ENCODE measurements at places on chromosomes 3 and 15. TPM values are rescaled to one million over a fixed set of nuclear protein-coding genes. Genes with fewer than 3 reads are reported as not detected.

DNA sequence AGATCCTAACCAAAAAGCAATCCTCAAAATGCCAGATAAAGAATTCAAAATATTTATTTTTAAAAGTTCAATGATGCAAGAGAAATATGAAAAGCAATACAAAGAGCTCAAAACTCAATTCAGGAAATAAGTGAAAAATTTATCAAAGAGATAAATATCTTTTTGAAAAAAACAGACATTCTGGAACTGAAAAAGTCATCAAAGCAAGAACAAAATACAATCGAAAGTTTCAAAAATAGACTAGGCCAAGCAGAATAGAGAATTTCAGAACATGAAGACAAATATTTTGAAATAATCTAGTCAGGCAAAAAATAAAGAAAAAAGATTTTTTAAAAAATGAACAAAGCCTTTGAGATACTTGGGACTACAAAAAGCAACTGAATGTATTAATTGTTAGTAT is 83.4 kb upstream of the STT3B start:
- no peaks in the 10 kb centered on the region for H3K36me3 ChIP-seq
- DNase-seq = no peak
- no peak overlapping the region for H3K4me3 ChIP-seq
- no peak overlapping the region for H3K27ac ChIP-seq
- H3K4me1 ChIP-seq = no peaks in the 10 kb centered on the region
- H3K27me3 ChIP-seq = no peaks in the 10 kb centered on the region

- DNase-seq = no peak
- H3K36me3 ChIP-seq = no peaks in the 10 kb centered on the region
- no peaks in the 10 kb centered on the region for H3K4me1 ChIP-seq
- H3K27me3 ChIP-seq = no peaks in the 10 kb centered on the region
- H3K4me3 ChIP-seq = no peak overlapping the region
- H3K27ac ChIP-seq = no peak overlapping the region
These were observed 68.6 kb downstream of the FHIT start for GRCh38 chr3:61182662-61183061.

- no peaks in the 10 kb centered on the region for H3K36me3 ChIP-seq
- no peaks in the 10 kb centered on the region for H3K27me3 ChIP-seq
- H3K27ac ChIP-seq = no peak overlapping the region
- DNase-seq = no peak
- H3K4me3 ChIP-seq = no peak overlapping the region
These were observed 14.1 kb downstream of the RNF123 start for GRCh38 chr3:49703443-49703927.

- no peak overlapping the region for H3K4me3 ChIP-seq
- H3K36me3 ChIP-seq = no peaks in the 10 kb centered on the region
- no peak for DNase-seq
- H3K4me1 ChIP-seq = no peaks in the 10 kb centered on the region
- no peak overlapping the region for H3K27ac ChIP-seq
These were observed 45.7 kb downstream of the PGBD4 start for GRCh38 chr15:34147371-34148140.

DNA sequence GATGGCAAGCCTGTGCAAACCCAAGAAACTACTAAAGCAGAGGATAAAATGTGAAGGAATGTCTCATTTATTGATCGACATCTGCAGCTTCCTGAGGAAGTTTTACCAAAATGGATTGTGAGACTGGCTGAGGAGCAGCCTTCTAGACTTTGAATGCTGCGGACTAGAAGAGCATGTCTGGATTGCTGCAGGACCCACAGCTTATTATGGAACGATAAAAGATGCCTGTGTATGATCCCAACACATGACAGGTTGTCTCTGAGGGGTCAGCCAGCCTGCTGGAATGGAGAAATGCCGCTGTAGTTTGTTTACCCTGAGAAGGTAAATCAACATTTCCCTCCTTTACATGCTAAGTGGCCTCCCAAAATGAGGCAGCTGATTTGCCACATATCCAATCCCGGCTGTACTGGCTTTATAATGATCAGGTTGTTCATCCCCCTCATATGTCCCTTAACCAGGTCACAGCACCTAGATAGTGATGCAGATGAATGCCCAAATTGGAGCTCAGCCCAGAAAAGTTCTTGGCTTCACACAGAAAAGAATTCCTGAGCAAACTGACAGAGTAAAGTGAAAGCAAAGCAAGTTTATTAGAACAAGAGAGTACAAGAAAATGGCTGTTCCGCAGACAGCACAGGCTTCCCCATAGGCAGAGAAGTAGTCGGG is 63.9 kb downstream of the IL12A start:
- H3K27ac ChIP-seq = no peak overlapping the region
- no peaks in the 10 kb centered on the region for H3K36me3 ChIP-seq
- H3K4me3 ChIP-seq = no peak overlapping the region
- H3K4me1 ChIP-seq = no peaks in the 10 kb centered on the region
- H3K27me3 ChIP-seq = no peaks in the 10 kb centered on the region

DNA sequence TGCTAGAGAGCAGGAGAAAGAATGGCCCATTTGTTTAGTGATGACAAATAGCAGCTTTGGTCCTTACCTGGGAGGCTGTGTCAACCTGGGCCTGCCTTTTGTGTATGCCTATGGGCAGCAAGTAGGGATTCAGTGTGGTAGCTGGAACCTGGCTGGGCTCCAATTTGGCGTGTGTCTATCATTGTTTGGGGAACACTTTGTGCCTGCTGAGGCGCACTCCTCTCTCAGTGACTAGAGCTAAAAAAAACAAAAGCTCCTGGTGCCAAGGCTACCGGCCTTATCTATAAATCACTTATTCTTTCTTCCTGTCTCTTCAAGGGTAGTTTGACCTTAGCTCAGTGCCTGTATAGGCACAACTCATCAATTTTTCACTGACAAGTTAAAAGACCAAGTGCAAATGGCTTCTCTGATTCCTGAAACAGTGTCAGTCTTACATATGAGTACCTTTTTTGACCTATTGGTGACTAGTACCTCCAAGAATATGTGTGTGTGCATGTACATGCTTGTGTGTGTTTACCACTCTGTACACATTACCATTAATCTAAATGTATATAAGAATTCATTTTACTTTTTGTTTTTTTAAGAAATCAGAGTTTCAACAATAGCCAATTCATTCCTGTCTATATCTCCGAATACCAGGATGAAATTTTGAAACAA is 54.6 kb downstream of the GMNC start:
- no peak overlapping the region for H3K27ac ChIP-seq
- H3K36me3 ChIP-seq = no peaks in the 10 kb centered on the region
- H3K27me3 ChIP-seq = no peaks in the 10 kb centered on the region
- no peak for DNase-seq

- no peak overlapping the region for H3K4me3 ChIP-seq
- H3K27me3 ChIP-seq = no peaks in the 10 kb centered on the region
- peaks cover 54% of the 10 kb centered on the region for H3K4me1 ChIP-seq
- no peaks in the 10 kb centered on the region for H3K36me3 ChIP-seq
These were observed 13.0 kb downstream of the PLD1 start for GRCh38 chr3:171797265-171797679.

- no peaks in the 10 kb centered on the region for H3K27me3 ChIP-seq
- H3K36me3 ChIP-seq = no peaks in the 10 kb centered on the region
- H3K27ac ChIP-seq = no peak overlapping the region
These were observed 27.1 kb upstream of the P4HTM start for GRCh38 chr3:48962939-48963338.

DNA sequence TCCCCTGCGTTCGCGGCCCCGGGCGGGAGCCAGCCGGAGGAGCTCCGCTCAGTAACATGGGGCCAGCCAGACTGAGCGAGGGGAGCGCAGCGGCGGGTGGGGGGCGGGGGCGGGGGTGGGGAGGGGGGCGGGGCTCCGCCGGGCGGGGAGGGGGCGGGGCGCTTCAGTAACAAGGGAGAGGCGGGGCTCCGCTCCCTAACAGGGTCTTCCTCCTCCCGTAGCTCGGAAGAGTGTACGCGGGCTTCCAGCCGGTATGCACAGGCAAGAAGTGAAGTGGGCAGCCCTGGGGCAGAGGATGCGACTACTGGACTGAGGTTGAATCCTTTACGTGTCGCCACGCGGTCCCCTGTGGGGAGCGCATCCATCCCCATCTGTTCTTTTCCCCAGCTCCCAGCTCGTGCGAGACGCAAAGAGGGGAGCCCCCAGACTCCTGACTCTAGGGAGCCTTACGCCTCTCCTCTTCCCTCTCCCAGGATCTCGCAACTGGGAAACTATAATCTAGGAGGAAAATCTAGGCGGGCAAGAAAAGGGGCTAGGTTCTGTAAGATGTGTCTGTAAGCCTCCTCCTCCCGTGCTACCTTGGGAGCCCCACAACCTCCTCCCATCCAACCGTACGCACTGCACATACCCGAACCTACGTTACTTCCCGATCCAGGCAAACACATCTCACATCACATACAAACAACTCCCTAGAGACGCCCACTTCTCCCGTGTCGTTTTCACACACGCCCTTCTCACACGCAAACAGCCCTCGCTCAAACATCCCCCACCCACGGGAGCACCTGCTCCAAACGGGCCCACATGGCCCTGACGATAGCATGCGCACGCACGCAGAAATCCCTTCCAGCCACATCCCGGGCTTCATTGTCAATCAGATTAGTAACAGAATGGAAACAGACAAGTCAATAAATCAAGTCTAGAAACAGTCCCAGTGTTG is at the start of gene SHF:
TSS of gene SHF (minus strand) at position 73 of the 937 bp plus-strand sequence. CDS start at position 58, 15 bp downstream.
- peaks cover 50% of the 10 kb centered on the region for H3K4me1 ChIP-seq
- H3K27ac ChIP-seq = peak within 1 kb of the TSS; percentile 96
- H3K27me3 ChIP-seq = no peaks in the 10 kb centered on the region
- H3K36me3 ChIP-seq = no peaks in the 10 kb centered on the region

DNA sequence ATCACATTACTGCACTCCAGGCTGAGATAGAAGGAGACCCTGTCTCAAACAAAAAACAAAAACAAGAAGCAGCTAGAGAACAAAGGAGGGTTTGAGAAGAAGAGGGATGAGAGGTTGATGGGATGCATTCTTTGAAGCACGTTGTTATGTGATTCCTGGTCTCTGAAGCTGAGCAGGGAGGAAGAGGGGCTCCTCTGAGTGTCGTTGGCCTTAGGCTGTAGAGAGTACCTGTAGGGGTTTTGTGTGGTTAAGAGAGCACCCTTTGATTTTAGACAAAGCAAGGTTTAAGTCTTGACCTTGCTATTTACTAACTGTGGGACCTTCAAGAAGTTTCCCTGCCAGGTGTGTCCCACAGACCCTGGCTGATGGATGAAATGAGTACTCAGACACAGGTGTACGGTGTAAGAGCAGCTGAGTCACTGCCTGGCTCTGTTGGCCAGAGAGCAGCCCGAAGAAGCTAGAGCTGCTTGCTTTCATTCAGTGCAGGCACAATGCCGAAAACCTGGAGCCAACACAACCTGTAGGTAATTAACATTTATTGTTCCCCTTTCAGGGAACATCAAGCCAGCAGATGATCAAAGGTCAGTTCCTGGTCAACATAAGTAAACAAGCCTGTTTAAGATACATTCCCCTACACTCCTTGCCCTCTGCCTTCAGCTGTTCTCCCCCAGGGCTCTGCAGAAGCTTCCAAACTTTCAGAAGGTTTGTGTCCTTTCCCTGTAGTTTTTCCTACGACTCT is 67.2 kb downstream of the LRRK1 start:
- H3K27me3 ChIP-seq = no peaks in the 10 kb centered on the region
- H3K4me1 ChIP-seq = no peaks in the 10 kb centered on the region
- DNase-seq = no peak
- no peaks in the 10 kb centered on the region for H3K36me3 ChIP-seq

DNA sequence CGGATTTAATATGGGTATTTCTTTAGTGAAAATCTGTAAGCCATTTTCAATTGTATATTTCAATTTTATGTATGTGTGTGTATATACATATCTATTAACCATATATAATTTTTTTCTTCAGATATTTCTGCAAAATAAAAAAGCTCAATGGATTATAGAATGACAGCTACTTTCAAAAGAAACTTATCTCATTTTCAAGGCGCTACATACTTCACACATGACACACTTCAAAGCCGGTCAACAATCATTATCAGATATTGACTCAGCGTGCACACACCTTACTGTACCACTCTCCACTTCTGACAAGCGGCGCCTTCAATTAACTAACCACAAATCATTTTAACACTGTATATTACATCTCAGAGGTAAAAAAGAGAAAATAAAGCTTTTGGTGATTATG is 39.6 kb downstream of the ATP13A3 start:
- H3K4me1 ChIP-seq = no peaks in the 10 kb centered on the region
- DNase-seq = no peak
- H3K27me3 ChIP-seq = no peaks in the 10 kb centered on the region
- peaks cover 41% of the 10 kb centered on the region for H3K36me3 ChIP-seq
- no peak overlapping the region for H3K4me3 ChIP-seq
- no peak overlapping the region for H3K27ac ChIP-seq

DNA sequence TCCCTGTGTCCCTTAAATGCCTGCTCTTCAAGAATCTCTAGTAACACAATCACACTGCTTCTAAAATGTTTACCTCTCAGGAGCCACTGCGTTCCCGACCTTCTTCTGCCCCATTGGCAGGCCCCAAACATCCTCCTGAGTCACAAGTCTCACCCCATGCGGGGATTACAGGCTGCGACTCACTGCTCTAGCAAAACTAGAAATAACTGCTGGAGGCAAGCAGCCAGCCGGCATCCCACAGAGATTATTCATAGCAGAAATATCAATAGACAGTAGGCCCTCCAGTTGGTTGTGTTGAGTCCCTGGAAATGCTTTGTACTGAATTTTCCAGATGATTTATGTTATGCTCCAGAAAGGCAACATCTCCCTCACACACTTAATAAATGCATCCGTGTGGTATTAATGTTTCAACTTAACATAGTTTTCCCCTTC is 64.8 kb downstream of the RFTN1 start:
- H3K27ac ChIP-seq = peak overlapping the region; percentile 38
- H3K36me3 ChIP-seq = no peaks in the 10 kb centered on the region
- no peaks in the 10 kb centered on the region for H3K27me3 ChIP-seq

- H3K4me1 ChIP-seq = peaks cover 6% of the 10 kb centered on the region
- no peaks in the 10 kb centered on the region for H3K36me3 ChIP-seq
- H3K27ac ChIP-seq = no peak overlapping the region
- H3K4me3 ChIP-seq = no peak overlapping the region
- no peak for DNase-seq
These were observed 15.1 kb upstream of the TIPARP start for GRCh38 chr3:156659260-156659659.

- no peak for DNase-seq
- H3K36me3 ChIP-seq = no peaks in the 10 kb centered on the region
- H3K4me3 ChIP-seq = no peak overlapping the region
These were observed 739.9 kb upstream of the NR2F2 start for GRCh38 chr15:95590533-95591044.

GRCh38 chr15:71664622-71665021 is 145.7 kb upstream of the NR2E3 start:
- no peaks in the 10 kb centered on the region for H3K36me3 ChIP-seq
- no peak overlapping the region for H3K4me3 ChIP-seq
- H3K27me3 ChIP-seq = no peaks in the 10 kb centered on the region
- peaks cover 25% of the 10 kb centered on the region for H3K4me1 ChIP-seq
- no peak for DNase-seq

GRCh38 chr3:187188931-187189330 is 8.4 kb upstream of the RTP1 start:
- no peaks in the 10 kb centered on the region for H3K27me3 ChIP-seq
- peaks cover 16% of the 10 kb centered on the region for H3K4me1 ChIP-seq
- no peak overlapping the region for H3K4me3 ChIP-seq
- peak overlapping the region; percentile 47 for H3K27ac ChIP-seq
- no peaks in the 10 kb centered on the region for H3K36me3 ChIP-seq

- DNase-seq = no peak
- H3K4me3 ChIP-seq = no peak overlapping the region
- no peak overlapping the region for H3K27ac ChIP-seq
- peaks cover 23% of the 10 kb centered on the region for H3K4me1 ChIP-seq
These were observed 173.3 kb downstream of the PDZRN3 start for GRCh38 chr3:73451301-73451944.

GRCh38 chr3:192130534-192131132 is 596.7 kb downstream of the FGF12 start:
- no peaks in the 10 kb centered on the region for H3K27me3 ChIP-seq
- no peak overlapping the region for H3K4me3 ChIP-seq
- no peak for DNase-seq
- no peaks in the 10 kb centered on the region for H3K36me3 ChIP-seq
- H3K4me1 ChIP-seq = no peaks in the 10 kb centered on the region

The TCF12 gene
- total RNA-seq = 138 TPM

The ZNF620 gene
- 1.5 TPM for total RNA-seq

The C2CD4A gene
- total RNA-seq = not detected

The DPH3 gene
- 14.5 TPM for total RNA-seq
